ENCODE measurements at places on chromosomes 1 and 21.

DNA sequence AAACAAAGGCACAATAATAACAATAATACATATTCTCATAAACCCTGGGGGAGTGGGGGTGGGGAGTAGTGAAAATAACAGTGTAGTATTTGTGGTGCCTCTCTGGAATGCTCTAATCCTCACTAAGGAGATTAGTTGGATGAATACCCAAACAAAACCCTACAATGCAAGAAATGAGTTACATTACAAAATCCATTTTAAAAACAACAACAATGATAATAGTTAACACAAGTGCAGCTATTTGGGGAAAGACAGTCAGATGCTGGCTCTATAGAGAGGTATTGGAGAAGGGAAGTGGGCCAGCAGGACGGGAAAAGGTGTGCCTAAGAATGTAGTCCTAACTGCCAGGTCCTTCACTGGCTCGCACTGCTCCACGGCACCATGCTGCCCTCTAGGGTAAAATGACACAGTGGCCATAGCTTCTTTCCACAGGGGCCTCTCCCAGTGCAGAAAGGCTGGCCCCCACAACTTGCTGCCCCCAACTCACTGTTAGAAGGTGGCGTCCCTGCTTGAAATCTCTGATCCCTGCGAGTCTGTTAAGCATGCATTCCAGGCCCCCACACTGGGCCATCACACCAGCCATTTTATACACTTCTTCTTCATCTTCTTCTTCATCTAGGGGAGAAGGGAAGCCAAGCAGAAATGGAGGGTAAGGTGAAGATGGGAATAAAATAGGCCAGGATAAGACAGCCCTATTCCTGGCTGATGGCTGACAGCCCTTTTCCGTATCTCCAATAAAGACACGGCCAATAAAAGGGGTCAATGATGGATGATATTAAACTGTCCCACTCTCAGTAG, 113.8 kb downstream of the UBR4 start:
- DNase-seq: no peak

DNA sequence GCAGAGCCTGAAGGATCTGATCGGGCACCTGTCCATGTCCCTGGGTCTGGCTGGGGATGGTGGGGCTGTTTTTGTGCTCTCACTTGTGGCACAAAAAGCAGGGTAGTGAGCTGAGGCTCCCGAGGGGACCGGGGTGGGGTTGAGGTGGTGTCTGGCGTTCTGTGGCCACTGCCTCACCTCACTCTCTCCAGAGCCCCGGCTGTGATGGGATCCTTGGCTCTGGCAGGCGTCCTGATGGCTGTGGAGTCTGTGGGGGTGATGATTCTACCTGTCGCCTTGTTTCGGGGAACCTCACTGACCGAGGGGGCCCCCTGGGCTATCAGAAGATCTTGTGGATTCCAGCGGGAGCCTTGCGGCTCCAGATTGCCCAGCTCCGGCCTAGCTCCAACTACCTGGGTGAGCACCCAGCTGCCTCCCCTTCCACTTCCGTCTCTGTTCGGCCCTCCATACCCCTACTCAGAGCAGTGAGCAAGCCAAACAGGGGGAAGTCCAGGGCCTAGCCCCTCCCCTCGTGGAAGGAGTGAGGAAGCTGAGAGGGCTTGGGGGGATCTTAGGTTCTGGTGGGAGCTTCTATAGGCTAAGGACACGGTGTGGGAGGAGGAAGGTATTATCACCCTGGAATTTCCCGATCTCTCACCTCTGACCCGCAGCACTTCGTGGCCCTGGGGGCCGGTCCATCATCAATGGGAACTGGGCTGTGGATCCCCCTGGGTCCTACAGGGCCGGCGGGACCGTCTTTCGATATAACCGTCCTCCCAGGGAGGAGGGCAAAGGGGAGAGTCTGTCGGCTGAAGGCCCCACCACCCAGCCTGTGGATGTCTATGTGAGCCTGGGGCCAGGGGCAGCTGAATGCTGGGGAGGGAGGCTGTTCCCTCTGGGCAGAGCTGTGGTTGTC, 7.0 kb downstream of the ADAMTSL4 start:
- DNase-seq: no peak

- no peak for DNase-seq
Measured at GRCh38 chr1:168091720-168092550, 44.8 kb downstream of the GPR161 start.

DNA sequence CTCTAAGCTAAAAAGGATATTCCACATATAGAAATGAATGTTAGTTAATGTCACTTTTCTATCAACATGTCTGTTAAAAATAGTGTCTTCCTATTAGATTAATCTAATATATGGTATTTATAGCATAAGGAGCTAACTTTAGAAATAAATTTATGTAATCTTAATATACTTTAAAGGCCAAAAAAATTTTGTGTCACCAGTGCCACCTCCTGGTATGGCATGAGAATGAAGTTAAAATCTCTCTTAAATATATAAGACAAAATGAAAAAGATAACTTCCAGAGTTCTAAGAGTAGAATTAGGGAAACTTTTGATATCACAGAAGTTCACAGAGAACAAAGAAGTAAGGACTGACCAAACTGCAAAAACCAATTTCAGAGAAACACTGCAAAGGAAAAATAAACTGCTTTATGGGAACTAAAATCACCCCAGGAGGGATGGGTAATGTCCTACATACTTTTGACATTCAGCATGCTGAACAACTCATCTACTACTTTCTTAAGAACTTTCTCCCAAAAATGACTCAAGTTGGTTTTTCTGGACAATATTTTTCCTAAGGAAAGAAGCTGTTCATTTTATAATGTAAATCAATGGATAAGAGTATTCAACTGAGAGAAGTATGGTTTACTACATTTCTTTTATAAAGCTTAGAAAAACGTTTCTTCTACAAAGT, 82.8 kb downstream of the TRIM33 start:
- no peak for DNase-seq
